B cell (primary cell): ENCODE measurements at places on chromosomes 6 and 20. TPM values are rescaled to one million over a fixed set of nuclear protein-coding genes. Genes with fewer than 3 reads are reported as not detected.

- H3K36me3 ChIP-seq, result peaks cover 61% of the 10 kb centered on the region
- no peaks in the 10 kb centered on the region for H3K27me3 ChIP-seq
- no peaks in the 10 kb centered on the region for H3K4me1 ChIP-seq
- H3K4me3 ChIP-seq, result no peak overlapping the region
- H3K27ac ChIP-seq, result no peak overlapping the region
Observed at GRCh38 chr20:34525709-34526416, 9.6 kb downstream of the DYNLRB1 start.

GRCh38 chr6:150236114-150236513, 93.3 kb downstream of the PPP1R14C start:
- DNase-seq, result no peak
- no peak overlapping the region for H3K27ac ChIP-seq
- no peaks in the 10 kb centered on the region for H3K4me1 ChIP-seq
- no peak overlapping the region for H3K4me3 ChIP-seq
- no peaks in the 10 kb centered on the region for H3K36me3 ChIP-seq

Gene PTPRK
- total RNA-seq, result 16.2 and 17.8 TPM in 2 replicates

Gene CALHM4
- not detected in 2 replicates for total RNA-seq

Gene SPATA25
- 2.4 and 2.9 TPM in 2 replicates for total RNA-seq

- no peak for DNase-seq
- H3K4me3 ChIP-seq, result no peak overlapping the region
- no peaks in the 10 kb centered on the region for H3K36me3 ChIP-seq
- peaks cover 9% of the 10 kb centered on the region for H3K27me3 ChIP-seq
- H3K4me1 ChIP-seq, result peaks cover 4% of the 10 kb centered on the region
- H3K27ac ChIP-seq, result no peak overlapping the region
Observed at GRCh38 chr20:58645412-58645968, 5.6 kb upstream of the STX16 start.

Gene SIRPA
- 10.2 TPM in 2 replicates for total RNA-seq

- no peak overlapping the region for H3K4me3 ChIP-seq
- H3K36me3 ChIP-seq, result no peaks in the 10 kb centered on the region
- H3K4me1 ChIP-seq, result no peaks in the 10 kb centered on the region
- H3K27me3 ChIP-seq, result no peaks in the 10 kb centered on the region
- no peak for DNase-seq
Observed at GRCh38 chr6:49333345-49334125, 129.5 kb downstream of the MMUT start.

DNA sequence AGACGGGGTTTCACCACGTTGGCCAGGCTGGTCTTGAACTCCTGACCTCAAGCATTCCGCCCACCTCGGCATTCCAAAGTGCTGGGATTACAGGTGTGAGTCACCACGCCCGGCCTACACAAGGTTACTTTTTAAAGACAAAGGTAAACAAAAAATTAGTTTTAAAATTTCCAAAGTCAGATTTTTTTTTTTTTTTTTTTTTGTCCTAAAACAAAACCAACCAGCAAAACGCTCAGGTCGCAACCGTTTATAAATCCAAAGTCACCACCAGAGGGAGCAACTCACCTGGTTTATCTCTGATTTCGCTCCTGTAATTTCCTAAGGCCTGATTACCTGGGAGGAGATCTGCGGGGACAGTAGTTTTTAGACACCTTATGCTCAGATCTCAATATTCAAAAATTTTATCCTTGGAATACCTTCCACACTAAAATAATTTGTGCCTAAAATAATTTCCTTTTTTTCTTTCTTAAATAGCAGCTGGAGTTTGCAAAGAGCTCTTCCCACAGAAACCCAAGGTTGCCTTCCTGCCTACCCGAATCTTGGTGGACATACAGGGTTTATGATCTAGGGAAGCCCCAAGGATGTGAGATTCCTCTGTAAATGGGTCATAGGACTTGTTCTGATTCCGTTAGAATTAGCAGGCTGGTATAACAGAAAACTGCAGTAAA, 19.8 kb upstream of the TREM1 start:
- H3K4me3 ChIP-seq, result no peak overlapping the region
- DNase-seq, result peak; percentile 76
- no peaks in the 10 kb centered on the region for H3K27me3 ChIP-seq
- H3K36me3 ChIP-seq, result no peaks in the 10 kb centered on the region
- no peak overlapping the region for H3K27ac ChIP-seq

DNA sequence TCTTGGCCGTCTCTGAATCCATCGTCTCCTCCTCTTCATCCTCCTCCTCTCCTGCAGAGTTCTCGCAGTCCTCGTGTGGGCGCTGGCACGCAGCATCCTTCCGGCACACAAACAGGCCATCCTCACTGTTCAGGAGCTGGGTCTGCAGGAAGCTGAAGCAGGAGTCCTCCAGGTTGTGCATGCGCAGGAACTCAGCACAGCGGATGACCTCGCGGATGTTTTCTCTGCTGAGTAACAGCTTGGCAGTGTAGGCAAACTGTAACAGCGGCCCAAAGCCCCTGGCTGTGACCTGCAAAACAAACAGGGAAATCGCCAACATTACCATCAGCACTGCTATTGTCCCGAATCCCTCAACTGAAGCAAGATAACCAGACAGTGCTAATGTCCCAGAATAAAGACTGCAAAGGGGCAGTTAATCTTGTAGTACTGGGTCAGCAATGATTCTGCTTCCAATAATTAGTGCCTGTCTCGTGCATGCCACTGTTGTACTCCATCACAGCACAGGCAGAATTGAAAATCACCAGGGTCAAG, 57.4 kb downstream of the GJA10 start:
- peaks cover 21% of the 10 kb centered on the region for H3K4me1 ChIP-seq
- H3K36me3 ChIP-seq, result peaks cover 2% of the 10 kb centered on the region
- H3K27me3 ChIP-seq, result no peaks in the 10 kb centered on the region
- no peak overlapping the region for H3K4me3 ChIP-seq
- H3K27ac ChIP-seq, result no peak overlapping the region

GRCh38 chr6:164359036-164359435, 944.5 kb downstream of the QKI start:
- no peaks in the 10 kb centered on the region for H3K36me3 ChIP-seq
- H3K27me3 ChIP-seq, result no peaks in the 10 kb centered on the region
- no peak overlapping the region for H3K4me3 ChIP-seq
- no peaks in the 10 kb centered on the region for H3K4me1 ChIP-seq
- no peak for DNase-seq

Gene CD93
- 0.10 and 0.12 TPM in 2 replicates for total RNA-seq

DNA sequence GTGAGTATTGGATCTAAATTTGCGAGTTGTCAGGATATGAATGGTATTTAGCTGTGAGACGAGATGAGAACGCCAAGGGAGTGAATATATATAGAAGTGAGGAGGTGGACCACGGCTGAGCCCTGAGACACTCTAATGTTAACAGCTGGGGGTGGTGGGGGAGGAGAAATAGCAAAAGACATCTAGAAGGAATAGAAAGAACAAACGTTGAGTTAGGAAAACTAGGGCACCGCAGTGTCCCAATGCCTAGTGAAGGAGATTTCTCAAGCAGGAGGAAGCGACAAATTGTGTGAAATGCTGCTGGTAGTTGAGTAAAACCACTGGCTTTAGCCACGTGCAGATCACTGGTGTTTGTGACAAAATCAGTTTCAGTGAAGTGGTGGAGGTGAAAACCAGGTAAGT, 56.9 kb downstream of the CD164 start:
- H3K27ac ChIP-seq, result no peak overlapping the region
- H3K27me3 ChIP-seq, result no peaks in the 10 kb centered on the region
- H3K36me3 ChIP-seq, result no peaks in the 10 kb centered on the region
- DNase-seq, result no peak
- peaks cover 8% of the 10 kb centered on the region for H3K4me1 ChIP-seq

Gene BPIFA1
- not detected in 2 replicates for total RNA-seq

Gene ULBP2
- not detected in 2 replicates for total RNA-seq

DNA sequence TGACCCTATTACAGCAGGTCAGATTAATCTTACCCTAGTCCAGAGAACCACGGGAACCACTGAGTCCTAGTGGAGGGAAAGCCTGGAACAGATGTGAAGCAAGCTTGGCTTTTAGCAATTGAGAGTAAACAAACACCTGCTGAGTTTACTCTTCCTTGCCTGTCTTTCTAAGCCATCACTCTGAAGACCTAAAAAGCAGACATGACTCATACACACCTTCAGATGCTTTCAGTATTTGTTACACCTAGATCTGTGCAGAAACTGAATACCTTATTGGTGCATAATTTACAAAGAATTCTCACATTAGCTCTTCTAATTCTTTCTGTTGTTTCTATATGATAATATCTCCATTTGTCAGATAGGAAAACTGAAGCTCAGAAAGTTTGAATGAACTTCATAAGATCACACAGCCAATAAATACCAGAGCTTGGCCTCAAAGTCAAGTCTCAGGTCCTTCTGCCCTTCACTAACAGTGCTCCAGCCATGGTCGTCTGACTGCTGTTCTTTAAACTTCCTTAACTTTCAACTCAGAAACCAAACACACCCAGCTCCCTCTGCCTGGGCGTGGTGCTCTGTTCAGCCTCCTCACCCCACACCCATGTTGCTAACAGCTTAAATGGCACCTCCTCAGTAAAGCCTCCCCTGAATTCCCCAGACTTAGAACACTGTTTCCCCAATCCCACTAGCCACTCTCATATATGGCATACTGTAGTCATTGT, 8.6 kb upstream of the GABBR1 start:
- H3K36me3 ChIP-seq, result no peaks in the 10 kb centered on the region
- H3K4me1 ChIP-seq, result peaks cover 8% of the 10 kb centered on the region
- no peak overlapping the region for H3K4me3 ChIP-seq
- H3K27ac ChIP-seq, result peak overlapping the region; percentile 17
- H3K27me3 ChIP-seq, result no peaks in the 10 kb centered on the region
- no peak for DNase-seq

Gene SLX4IP
- 8.1 and 9.6 TPM in 2 replicates for total RNA-seq

- no peaks in the 10 kb centered on the region for H3K36me3 ChIP-seq
- peaks cover 3% of the 10 kb centered on the region for H3K4me1 ChIP-seq
- DNase-seq, result no peak
- H3K27ac ChIP-seq, result no peak overlapping the region
- no peak overlapping the region for H3K4me3 ChIP-seq
Observed at GRCh38 chr6:12331474-12331873, 41.3 kb downstream of the EDN1 start.

DNA sequence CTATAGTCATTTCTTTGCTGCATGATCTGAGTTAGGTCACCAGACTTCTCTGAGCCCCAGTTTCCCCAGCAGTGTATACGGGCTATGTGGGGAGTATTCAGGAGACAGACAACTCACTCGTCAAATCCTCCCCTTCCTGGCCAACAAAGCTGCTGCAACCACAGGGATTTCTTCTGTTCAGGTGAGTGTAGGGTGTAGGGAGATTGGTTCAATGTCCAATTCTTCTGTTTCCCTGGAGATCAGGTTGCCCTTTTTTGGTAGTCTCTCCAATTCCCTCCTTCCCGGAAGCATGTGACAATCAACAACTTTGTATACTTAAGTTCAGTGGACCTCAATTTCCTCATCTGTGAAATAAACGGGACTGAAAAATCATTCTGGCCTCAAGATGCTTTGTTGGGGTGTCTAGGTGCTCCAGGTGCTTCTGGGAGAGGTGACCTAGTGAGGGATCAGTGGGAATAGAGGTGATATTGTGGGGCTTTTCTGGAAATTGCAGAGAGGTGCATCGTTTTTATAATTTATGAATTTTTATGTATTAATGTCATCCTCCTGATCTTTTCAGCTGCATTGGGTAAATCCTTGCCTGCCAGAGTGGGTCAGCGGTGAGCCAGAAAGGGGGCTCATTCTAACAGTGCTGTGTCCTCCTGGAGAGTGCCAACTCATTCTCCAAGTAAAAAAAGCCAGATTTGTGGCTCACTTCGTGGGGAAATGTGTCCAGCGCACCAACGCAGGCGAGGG, 594 bp upstream of the CDKN1A start:
- H3K27me3 ChIP-seq, result no peaks in the 10 kb centered on the region
- H3K36me3 ChIP-seq, result no peaks in the 10 kb centered on the region
- H3K4me3 ChIP-seq, result peak overlapping the region; percentile 98

GRCh38 chr6:158029668-158030230, 48.1 kb downstream of the SYNJ2 start:
- no peak for DNase-seq
- H3K36me3 ChIP-seq, result peaks cover 9% of the 10 kb centered on the region

- no peaks in the 10 kb centered on the region for H3K27me3 ChIP-seq
- H3K27ac ChIP-seq, result peak overlapping the region; percentile 71
- peaks cover 30% of the 10 kb centered on the region for H3K36me3 ChIP-seq
- no peak overlapping the region for H3K4me3 ChIP-seq
Observed at GRCh38 chr6:42010909-42011308, 39.4 kb upstream of the TAF8 start.

DNA sequence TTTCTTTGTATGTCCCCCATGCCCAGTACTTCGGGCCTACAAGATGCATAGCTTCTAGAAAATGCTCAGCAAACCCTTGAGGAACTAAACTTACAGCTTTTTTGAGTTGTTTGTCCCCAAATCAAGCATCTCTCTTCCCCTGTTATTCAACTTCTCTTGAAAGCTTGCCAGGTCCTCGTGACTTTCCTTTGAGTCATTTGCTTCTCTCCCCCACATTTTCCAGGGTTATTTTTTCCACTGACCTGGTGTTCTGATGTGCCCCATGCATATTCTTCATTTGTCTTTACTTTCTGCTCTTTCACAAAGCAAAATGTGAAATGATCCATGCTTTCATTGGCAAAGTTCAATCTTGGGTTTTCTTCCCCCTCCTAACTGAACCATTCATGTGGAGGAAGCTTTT, 204.8 kb downstream of the TFAP2A start:
- no peaks in the 10 kb centered on the region for H3K27me3 ChIP-seq
- H3K27ac ChIP-seq, result no peak overlapping the region
- DNase-seq, result no peak
- no peaks in the 10 kb centered on the region for H3K36me3 ChIP-seq
- no peak overlapping the region for H3K4me3 ChIP-seq

GRCh38 chr6:100163035-100163434, 169.0 kb upstream of the MCHR2 start:
- H3K27ac ChIP-seq, result no peak overlapping the region
- no peaks in the 10 kb centered on the region for H3K36me3 ChIP-seq
- H3K27me3 ChIP-seq, result no peaks in the 10 kb centered on the region
- H3K4me1 ChIP-seq, result no peaks in the 10 kb centered on the region
- no peak for DNase-seq
- no peak overlapping the region for H3K4me3 ChIP-seq

Gene ENPP3
- 0.25 and 0.58 TPM in 2 replicates for total RNA-seq

- no peaks in the 10 kb centered on the region for H3K36me3 ChIP-seq
- peak; percentile 78 for DNase-seq
- no peaks in the 10 kb centered on the region for H3K27me3 ChIP-seq
- H3K27ac ChIP-seq, result no peak within 1 kb of the TSS
- H3K4me3 ChIP-seq, result peak within 1 kb of the TSS; percentile 51
Observed at GRCh38 chr20:59933296-59933848, at the start of gene SYCP2. SYCP2 (minus strand) TSS chr20:59933637; CDS start chr20:59922413, 11,224 bp downstream.

- H3K4me3 ChIP-seq, result no peak overlapping the region
- peaks cover 70% of the 10 kb centered on the region for H3K4me1 ChIP-seq
- no peak overlapping the region for H3K27ac ChIP-seq
- H3K27me3 ChIP-seq, result no peaks in the 10 kb centered on the region
- no peak for DNase-seq
- no peaks in the 10 kb centered on the region for H3K36me3 ChIP-seq
Observed at GRCh38 chr20:17875981-17876385, 92.6 kb downstream of the SNX5 start.
